ENCODE measurements at places on chromosomes 2 and 18.
A peak's percentile ranks its signal among the peaks of the same experiment; 100 is the strongest.

DNA sequence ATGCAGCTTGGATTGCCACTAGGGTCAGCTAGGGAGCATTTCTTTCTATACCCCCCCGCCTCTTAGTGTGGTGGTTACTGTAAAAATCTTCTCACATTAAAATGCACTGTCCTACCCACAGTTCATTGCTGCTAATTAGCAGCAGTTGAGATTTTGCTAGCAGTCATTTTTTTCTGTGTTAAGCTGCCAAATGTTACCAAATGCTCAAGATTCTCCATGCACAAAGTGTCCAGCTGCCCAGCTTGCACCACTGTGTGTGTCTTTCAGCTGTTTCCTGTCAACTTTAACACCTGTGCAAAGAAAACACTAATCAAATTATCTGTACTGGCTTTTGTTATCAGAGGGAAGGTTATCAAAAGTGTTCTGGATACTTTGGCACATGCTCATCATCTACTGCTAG, 679.3 kb downstream of the NR4A2 start:
- no peak for DNase-seq
- H3K36me3 ChIP-seq: no peaks in the 10 kb centered on the region
- no peak overlapping the region for H3K4me3 ChIP-seq
- H3K27me3 ChIP-seq: no peaks in the 10 kb centered on the region
- H3K4me1 ChIP-seq: no peaks in the 10 kb centered on the region

- H3K4me1 ChIP-seq: no peaks in the 10 kb centered on the region
- no peaks in the 10 kb centered on the region for H3K36me3 ChIP-seq
- H3K4me3 ChIP-seq: no peak overlapping the region
- no peaks in the 10 kb centered on the region for H3K27me3 ChIP-seq
- DNase-seq: no peak
These were observed 288.4 kb downstream of the LRRTM1 start for GRCh38 chr2:80016171-80016570.

DNA sequence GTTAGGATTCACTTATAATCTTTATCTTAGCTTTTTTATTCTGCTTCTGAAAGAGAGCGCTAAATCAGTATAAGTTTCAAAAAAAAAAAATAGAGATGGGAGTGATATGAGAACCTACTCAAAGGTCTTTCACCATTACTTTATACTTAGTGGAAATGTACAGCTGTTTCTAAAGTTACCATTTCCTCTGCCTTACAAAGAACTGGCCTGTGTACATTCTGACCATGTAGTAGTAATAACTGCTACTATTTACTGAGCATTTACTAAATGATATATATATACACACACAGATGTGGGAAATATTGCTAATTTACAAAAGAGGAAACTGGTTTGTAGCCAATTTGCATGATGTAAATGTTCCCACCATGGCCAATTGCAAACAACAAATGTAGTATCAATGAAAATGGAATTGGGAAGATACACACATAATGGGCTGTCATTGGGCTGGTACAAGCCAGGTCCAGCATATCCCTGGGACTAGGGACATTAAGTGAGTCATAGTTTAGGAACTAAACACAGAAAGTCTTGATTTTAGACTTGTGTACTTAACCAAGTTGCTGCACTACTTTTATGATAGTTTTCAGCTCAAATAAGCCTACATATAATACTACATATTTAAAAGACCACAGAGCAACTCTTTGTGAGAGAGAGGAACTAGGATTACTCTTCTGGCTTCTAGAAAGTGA, 67.1 kb downstream of the DYNC1I2 start:
- H3K36me3 ChIP-seq: peaks cover 36% of the 10 kb centered on the region
- no peak for DNase-seq
- H3K27ac ChIP-seq: no peak overlapping the region
- no peak overlapping the region for H3K4me3 ChIP-seq
- peaks cover 8% of the 10 kb centered on the region for H3K4me1 ChIP-seq

- no peaks in the 10 kb centered on the region for H3K27me3 ChIP-seq
- no peak overlapping the region for H3K4me3 ChIP-seq
- H3K4me1 ChIP-seq: peaks cover 50% of the 10 kb centered on the region
- H3K36me3 ChIP-seq: no peaks in the 10 kb centered on the region
- peak overlapping the region; percentile 91 for H3K27ac ChIP-seq
These were observed 77.8 kb upstream of the STK17B start for GRCh38 chr2:196249171-196249570.

GRCh38 chr2:55929476-55929875, 5.9 kb upstream of the EFEMP1 start:
- no peak overlapping the region for H3K4me3 ChIP-seq
- no peak overlapping the region for H3K27ac ChIP-seq
- H3K36me3 ChIP-seq: no peaks in the 10 kb centered on the region
- H3K4me1 ChIP-seq: peaks cover 3% of the 10 kb centered on the region

DNA sequence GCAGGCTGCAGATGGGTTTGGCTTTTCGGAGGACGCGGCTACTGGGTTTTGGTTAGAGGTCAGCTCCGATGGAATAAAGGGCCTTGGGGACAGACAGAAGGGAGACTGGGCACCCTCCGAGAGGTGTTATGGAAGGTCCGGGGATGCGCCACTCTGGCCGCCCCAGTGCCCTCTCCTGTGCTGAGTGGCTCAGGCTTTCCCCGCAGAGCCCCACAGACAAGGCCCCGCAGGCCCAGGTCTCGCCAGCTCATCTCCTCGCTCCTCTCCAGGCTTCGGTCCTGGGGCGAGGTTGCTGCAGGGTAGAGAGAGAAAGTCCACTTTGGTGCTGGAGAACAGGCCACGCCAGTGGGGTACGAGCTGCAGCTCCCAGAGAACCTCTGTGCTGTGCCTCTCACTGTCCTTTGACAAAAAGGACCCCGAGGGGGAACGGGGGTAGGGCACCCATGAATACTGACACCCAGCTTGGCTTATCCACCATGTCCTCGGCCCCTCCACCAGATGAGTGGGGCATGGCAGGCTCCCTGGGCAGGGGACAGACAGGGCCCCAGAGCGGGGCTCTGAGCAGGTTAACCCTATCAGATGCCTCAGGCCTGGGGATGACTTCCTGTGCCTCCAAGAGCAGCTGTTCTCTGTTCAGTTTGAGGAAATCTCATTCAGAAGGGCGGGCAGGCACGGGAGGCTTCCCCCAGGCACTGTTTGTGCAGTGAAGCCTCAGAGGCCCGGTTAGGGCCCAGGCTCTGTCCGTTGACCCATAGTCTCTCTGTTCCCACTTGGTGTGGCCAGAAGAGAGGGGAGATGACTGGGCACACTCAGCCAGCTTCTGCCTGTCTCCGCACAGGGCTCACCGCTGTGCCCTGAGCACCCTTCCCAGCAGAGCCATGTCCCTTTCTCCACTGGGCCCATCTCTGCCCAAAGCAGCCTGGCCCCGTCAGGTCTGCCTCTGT, 15.7 kb upstream of the CNNM3 start:
- H3K4me1 ChIP-seq: peaks cover 4% of the 10 kb centered on the region
- H3K4me3 ChIP-seq: no peak overlapping the region

Measured in memory B cell (primary cell).